ENCODE measurements at places on chromosomes 7 and 10.

GRCh38 chr10:11018855-11019631 is 1.4 kb downstream of the CELF2 start:
- no peak for DNase-seq

DNA sequence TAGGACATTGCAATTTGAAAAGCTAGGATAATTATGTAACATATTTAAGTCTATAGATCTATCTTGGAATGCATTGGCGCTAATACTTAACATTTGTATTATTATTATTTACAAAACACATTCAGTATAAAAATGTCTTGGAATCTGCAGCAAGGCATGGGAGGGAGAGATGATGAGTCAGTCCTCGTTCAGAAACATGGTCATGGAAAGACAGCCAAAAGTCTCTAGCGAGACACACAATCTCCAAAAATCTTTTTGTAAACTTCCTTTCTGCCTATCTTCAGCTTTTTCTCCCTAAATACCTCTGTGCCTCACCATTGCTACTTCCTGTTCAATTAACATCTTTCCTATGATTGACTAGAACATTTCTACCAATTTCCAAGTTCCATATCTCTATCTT is 188.4 kb upstream of the CACNA2D1 start:
- DNase-seq: no peak

DNA sequence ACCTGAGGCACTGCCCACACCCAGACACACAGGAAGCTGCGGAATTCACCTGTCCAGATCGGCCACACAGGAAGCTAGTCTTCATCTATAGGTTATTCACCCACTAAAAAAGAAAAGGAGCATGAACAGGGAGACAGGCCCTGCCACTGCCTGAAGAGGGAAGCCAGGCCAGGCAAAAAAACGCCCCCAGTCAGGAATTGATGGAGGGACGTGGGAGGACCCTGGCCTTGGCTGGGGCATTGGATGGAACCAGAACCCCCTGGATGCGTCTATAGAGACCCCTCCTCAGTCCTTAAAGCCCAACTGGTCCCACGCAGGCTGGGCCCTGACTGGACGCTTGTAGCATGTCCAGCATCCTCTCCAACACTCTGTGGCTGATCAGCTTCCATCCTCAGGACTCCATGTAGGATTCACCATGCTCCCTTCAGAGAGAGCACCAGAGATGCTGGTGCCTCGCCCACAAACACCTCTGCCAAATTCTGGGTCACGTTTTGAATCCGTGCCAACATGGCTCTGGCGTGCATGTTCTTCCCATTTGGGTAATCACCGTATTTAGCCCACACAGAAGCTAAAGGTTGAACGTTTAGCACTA is 259.3 kb upstream of the TCERG1L start:
- DNase-seq: no peak

DNA sequence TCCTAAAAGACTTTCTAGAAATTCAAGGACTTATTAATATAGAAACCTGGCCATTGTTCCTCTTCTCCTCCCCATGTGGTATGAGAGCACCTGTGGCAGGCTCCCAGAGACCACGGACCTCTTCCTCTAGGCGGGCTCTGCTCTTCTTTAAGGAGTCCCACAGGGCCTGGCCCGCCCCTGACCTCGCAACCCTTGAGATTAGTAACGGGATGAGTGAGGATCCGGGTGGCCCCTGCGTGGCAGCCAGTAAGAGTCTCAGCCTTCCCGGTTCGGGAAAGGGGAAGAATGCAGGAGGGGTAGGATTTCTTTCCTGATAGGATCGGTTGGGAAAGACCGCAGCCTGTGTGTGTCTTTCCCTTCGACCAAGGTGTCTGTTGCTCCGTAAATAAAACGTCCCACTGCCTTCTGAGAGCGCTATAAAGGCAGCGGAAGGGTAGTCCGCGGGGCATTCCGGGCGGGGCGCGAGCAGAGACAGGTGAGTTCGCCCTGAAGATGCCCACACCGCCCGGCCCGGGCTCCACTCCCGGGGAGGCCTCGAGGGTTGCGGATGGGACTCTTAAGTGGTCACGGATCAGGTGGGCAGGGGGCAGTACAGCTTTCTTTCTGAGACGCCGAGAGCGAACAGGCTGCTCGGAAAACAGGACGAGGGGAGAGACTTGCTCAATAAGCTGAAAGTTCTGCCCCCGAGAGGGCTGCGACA is at the start of gene SLC26A4:
Gene SLC26A4 (plus strand): TSS at position 448 of the 700 bp plus-strand sequence. CDS start 814 bp downstream, outside the sequence.
- DNase-seq: no peak

DNA sequence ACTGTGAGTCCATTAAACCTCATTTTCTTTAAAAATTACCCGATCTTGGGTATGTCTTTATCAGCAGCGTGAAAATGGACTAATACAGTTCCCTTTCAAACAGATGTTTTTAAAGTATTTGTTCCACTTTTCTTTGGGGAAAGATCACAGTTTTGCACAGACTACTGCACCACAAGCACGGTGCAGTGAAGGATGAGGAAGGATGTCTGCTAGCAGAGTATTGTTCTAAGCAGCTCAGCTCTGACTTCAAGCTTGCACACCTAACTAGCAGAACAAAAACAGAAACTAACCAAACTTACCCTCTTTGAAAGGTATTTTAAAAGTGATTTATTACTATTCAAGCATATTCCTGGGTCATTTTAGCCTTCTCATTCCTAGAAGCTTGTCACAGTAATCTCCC is 20.0 kb downstream of the THNSL1 start:
- no peak for DNase-seq

DNA sequence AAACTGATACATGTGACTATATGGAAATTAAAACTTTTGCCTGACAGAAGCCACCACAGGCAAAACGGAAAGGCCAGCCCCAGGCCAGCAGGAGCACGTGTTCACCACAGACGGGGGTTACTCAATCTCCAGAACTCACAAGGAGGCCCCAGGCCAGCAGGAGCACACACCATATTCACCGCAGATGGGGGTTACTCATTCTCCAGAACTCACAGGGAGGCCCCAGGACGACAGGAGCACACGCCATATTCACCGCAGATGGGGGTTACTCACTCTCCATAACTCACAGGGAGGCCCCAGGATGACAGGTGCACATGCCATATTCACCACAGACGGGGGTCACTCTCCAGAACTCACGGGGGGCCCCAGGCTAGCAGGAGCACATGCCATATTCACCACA is 61.5 kb downstream of the NKX6-2 start:
- peak; percentile 27 for DNase-seq

DNA sequence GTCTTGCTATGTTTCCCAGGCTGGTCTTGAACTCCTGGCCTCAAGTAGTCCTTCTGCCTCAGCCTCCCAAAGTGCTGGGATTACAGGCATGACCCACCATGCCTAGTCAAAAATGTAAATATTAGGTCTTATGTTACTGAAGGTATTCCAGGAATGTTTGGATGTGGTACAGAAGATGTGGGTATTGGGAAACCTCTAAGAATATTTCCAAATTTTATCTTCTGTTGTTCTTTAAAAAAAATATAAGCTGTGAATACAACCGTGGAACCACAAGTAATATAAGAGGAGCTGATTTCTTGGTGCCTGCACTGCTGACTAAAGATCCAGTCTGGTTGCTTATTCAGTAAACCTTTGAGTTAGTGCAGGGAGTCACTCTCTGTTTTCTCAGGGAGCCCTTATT is 178.3 kb downstream of the AUTS2 start:
- DNase-seq: no peak

GRCh38 chr7:155187061-155187785 is 110.5 kb upstream of the INSIG1 start:
- DNase-seq: no peak

DNA sequence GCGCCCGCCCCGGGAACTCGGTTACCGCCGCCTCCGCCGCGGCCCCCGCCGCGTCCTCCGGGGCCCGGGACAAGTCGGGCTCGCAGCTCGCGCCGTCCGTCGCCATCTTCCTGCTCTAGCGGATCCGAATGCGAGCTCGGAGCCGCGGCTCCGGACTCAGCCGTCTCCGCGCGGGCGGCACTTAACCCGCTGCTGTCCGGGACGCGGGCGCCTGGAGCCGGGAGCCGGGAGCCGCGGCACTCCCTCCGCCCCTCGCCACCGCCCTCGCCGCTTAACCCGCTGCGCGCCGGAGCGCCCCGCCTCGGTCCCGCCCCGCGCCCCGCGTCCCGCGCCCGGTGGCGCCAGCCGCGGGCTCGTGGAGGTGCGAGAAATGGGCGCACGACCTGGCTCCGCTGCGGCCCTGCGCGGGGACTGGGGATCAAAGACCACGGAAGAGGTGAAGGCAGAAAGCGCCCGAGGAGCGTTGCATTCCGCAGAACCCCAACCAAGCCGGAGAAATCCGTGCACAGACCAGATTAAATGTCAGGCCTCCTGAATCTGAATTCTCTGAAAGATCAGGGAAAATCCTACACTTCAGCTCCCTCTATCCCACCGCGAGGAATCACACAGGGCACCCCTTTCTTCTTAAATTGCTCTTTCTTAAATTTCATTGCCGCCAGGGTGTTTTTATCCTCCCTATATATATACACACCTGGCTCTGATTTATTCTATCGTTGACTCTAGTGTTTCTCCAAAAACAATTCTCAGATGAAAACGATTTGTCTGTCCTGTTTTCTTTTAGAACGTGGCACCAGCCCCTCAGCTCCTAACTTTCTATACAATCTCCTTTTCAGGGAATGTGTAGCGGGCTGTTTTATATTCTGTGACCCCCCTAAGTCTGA is at the start of gene CTTNBP2:
Gene CTTNBP2 (minus strand): TSS at position 132 of the 881 bp plus-strand sequence. CDS start 26 bp downstream, at position 106.
- peak; percentile 15 for DNase-seq

DNA sequence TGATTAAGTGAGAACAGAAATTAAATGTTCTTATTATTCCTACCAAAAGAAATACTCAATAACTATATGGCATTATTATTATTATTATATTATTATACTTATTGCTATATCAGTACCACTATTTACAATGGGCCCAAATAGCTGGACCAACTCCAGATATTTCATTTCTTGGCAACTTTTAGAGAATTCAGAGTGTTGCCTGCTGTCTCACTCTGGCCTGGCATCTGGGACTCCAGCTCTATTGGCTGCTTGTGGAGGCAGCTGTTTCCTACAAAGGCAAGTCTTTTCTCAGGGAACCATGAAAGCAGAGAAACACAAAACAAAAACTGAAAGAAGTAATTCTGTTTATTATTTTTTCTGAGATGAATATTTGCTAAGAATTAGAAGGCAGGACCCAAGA is 105.1 kb upstream of the SORCS1 start:
- DNase-seq: no peak

DNA sequence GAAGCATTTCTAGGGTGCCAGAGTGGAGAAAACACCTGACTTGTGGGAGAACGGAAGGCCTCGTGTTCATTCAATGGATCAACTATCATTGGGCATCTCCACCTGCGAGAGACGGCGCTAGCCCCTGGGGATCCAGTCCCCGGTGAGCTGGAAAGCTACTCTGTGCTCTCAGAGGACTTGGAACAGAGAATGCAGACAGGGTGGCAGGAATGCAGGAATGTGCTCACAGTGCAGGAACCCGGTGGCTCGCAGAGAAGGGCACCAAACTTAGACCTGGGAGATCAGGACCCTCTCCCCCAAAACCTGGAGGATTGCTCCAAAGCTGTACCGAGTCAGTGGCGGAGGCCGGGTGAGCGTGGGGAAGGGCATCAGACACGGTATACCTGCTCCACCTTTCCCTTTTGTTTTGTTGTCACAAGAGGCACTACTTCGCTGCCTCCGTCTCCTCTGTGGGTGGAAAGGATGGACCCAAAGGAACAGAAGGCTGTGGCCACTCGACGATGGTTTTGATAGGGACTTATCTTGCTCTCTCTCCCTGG is 569.0 kb upstream of the C7orf33 start:
- no peak for DNase-seq

Measured in RWPE1 (cell line).